Activated naive CD4-positive, alpha-beta T cell (primary cell): ENCODE measurements at places on chromosomes 7 and 10.

DNA sequence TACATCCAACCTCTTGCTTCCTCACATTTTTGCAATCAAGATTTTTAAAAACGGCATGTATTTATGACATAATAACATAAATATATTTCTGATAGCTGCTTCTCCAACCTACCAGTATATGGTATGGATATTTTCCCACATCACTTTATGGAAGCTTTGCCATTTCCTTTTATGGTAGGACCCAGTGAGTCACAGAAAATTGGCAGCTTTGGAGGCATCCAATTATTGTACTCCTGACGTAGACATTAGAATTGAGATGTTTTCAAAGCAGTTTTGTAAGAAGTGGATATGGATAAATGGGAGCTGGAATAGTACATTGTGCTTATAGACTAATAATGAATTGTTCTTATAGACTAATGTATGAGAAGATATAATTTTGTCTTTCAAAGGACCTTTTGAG lies 23.8 kb upstream of the BICC1 start:
- DNase-seq: no peak

DNA sequence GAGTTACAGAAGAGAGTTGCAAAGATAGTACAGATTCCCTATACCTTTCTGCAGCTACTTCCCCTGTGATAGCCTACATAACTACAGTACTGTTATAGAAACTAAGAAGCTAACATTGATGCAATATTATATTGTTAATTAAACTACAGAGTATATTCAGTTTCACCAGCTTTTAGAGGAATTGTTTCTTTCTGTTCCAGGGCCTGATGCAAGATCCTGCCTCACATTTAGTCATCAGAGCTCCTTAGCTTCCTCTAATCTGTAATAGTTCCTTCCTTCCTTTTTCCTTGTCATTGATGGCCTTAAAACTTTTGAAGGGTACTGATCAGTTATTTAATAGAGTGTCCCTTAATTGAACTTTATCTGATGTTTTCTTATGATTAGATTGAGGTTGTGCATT lies 56.8 kb downstream of the SDHAF3 start:
- DNase-seq: no peak

- DNase-seq: no peak
Measured at GRCh38 chr7:156209087-156209486, 396.8 kb upstream of the SHH start.

- DNase-seq: no peak
Measured at GRCh38 chr10:129278686-129279085, 188.4 kb upstream of the MGMT start.

DNA sequence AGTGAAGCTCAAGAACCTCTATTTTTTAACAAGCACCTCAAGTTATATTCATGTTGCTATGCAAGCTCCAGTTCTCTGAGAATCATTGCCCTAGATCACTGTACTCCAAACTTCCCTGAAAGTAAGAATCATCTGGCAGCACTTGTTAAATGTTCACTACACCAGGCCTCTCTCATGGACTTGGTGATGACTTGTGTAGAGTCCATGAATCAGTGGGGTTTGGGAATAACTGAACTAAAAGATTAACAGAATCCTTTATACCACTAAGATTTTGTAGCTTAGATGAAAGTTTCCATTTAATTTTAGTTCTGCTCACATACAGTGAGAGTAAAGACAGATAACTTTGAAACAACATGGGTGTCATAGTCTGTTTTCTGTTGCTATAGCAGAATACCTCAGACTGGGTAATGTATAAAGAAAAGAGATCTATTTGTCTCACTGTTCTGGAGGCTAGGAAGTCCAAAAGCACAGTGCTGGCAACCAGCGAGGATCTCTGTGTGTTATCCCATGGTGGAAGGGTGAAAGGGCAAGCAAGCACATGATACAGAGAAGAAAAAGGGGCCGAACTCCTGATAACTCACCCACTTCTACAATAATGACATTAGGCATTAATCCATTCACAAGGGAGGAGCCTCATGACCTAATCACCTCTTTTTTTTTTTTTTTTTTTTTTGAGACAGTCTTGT lies 27.9 kb upstream of the AOAH start:
- no peak for DNase-seq

DNA sequence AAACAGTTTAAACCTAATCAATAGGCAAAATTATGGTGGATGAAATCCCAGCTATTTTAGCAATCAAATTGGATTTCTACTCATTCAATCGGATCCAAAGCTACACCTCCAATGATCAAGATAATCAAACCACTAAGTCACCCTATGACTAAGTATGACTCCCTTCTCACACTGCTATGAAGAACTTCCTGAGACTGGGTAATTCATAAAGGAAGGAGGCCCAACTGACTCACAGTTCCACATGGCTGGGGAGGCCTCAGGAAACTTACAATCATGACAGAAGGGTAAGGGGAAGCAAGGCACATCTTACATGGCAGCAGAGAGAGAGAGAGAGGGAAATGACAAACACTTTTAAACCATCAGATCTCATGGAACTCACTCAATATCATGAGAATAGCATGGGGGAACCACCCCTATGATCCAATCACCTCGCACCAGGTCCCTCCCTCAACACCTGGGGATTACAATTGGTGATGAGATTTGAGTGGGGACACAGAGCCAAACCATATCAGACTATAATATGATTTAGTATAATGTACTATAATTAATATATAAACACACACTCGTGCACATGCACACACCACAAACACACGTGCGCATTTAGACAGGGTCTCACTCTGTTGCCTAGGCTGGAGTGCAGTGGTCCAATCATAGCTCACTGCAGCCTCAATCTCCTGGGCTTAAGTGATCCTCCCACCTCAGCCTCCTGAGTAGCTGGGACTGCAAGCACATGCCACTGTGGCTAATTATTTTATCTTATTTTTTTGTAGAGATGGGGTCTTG lies 213.6 kb upstream of the FOXK1 start:
- no peak for DNase-seq

DNA sequence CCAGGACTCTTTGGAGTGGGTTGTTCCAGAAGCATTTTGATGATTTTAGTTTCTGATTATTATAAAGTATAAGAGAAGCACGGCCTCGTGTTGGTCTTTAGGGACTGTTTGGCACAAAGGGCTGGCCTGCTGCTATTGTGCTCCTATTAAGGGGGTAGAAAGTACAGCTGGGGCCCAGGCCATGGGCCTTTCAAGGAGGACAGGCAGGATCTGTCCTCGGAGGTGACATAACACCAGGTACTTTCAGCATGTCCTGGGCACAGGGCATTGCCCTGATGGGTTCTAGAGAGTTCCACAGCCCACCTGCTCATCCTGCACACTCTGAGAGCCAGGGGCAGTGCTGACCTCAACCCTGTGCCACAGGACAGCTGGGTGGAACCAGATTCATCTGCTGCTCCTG lies 24.9 kb downstream of the STRA8 start:
- no peak for DNase-seq

DNA sequence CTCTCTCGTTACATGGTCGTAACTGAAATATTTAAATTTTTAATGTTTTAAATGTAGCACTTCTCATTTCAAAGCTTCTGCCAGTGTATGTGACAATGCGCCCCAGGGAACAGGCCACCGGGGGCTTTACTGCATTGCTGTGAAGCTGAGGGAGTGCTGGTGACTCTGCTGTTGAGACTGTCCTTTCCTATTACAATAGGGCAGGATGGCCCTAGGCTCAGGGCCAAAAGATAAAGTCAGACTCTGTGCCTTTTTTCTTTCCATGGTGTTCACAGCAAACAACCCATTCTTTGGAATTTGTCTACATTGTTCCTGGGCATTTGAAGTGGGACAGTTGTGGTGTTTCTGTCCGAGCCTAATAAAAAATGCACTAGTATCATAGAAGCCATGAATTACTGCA lies 107.3 kb downstream of the GALNT11 start:
- no peak for DNase-seq

DNA sequence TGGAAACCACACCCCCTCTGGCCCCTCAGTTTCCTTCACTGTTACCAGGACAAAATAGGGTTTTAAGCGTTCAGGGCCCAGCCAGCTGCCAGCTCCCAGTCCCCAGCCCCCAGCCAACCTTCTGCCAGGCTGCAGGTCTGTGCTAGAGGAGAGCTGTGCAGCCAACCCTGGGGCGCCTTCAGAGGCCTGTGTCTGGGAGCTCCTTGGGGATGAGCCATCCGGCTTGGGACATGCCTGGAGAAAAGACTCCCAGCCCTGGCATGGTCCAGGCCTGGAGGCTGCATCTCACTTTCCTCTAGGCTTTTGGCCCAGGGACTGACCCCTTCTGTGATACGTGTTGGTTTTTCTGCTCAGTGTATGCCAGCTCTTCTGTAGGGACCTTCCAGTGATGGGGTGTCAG lies 487.6 kb upstream of the MGMT start:
- no peak for DNase-seq

- no peak for DNase-seq
Measured at GRCh38 chr7:1237704-1238255, 5.1 kb downstream of the UNCX start.

- DNase-seq: no peak
Measured at GRCh38 chr7:54615537-54615936, 73.4 kb downstream of the VSTM2A start.
